Upper lobe of left lung (tissue), 6 donors: ENCODE measurements at places on chromosomes 1 and 21. TPM values are rescaled to one million over a fixed set of nuclear protein-coding genes. Genes with fewer than 3 reads are reported as not detected.

DNA sequence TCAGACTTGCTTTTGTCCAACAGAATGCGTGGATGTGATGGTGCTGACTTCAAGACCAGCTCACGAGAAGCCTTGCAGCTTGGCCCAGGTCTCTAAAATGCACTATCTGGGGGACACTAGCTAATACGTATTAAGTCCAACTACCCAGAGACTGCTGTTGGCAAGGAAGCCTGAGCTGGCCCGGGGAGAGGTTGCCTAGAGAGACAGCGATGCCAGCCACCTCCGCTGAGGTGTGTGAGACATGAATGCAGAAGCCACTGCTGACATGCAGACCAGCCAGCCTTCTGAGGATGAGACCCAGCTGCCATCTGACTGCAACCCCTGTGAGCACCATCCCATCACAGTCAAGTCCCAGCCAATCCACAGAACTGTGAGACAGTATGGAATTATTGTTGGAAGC lies 32.5 kb downstream of the THAP3 start:
- H3K27ac ChIP-seq: no peak overlapping the region
- H3K27me3 ChIP-seq: no peaks in the 10 kb centered on the region
- no peaks in the 10 kb centered on the region for H3K4me1 ChIP-seq
- peaks cover 15% of the 10 kb centered on the region for H3K36me3 ChIP-seq
- no peak overlapping the region for H3K4me3 ChIP-seq
- DNase-seq: no peak

REG4 gene
- total RNA-seq: not detected

DNA sequence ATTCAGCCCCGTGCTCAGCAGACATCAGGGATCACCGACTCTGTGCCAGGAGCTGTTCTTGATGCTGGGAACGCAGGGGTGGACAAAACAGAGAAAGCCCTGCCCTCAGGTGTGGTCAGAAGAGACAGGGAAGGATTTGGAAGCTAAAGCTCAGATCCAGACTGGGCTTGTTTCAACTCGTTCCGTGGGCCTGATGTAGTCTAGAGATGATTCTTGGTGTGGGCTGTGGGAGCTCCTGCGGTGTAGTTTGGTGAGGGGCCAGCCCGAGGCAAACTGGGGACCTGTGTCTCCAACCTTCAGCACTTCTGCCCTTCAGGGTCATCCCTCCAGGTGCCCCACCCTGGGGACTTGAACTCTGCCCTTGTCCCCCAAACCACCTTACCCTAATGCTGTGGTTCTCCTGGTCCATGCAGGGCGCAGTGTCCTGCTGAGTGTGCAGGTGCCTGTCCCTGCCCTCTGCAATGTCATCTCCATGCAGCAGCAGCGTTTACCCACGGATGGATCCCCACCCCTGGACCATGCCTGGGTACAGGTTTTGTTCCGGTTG lies 17.3 kb upstream of the ABCG1 start:
- no peak overlapping the region for H3K27ac ChIP-seq
- no peaks in the 10 kb centered on the region for H3K36me3 ChIP-seq
- no peaks in the 10 kb centered on the region for H3K27me3 ChIP-seq
- no peak for DNase-seq

CNIH3 gene
- 0.39 TPM for total RNA-seq
